ENCODE measurements at places on chromosomes 16 and 17.

DNA sequence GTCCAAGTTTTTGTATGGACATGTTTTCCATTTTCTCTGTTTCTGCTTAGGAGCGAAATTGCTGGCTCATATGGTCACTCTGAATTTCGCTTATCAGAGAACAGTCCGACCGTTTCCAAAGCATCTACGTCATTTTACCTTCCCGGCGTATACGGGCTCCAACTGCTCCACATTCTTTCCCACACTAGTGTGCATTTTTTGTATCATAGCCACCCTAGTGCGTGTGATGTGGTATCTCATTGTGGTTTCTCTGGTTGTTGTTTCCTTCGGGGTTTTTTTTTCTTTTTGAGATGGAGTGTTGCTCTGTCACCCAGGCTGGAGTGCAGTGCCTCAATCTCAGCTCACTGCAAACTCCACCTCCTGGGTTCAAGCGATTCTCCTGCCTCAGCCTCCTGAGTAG, 31.0 kb upstream of the BHLHA9 start:
- peak; percentile 44 for DNase-seq

DNA sequence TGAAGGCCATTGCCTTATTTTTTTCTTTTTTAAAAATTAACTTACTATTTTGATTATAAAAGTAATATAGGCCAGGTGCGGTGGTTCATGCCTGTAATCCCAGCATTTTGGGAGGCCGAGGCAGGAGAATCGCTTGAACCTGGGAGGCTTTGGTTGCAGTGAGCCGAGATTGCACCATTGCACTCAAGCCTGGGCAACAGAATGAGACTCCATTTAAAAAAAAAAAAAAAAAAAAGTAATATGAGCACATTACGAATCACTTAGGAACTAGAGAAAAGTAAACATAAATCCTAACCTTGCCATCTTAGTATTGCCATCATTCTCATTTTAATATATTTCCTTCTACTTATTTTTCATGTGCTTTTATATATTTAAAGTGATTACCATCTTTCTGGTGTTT, 12.9 kb upstream of the TACO1 start:
- no peak for DNase-seq

DNA sequence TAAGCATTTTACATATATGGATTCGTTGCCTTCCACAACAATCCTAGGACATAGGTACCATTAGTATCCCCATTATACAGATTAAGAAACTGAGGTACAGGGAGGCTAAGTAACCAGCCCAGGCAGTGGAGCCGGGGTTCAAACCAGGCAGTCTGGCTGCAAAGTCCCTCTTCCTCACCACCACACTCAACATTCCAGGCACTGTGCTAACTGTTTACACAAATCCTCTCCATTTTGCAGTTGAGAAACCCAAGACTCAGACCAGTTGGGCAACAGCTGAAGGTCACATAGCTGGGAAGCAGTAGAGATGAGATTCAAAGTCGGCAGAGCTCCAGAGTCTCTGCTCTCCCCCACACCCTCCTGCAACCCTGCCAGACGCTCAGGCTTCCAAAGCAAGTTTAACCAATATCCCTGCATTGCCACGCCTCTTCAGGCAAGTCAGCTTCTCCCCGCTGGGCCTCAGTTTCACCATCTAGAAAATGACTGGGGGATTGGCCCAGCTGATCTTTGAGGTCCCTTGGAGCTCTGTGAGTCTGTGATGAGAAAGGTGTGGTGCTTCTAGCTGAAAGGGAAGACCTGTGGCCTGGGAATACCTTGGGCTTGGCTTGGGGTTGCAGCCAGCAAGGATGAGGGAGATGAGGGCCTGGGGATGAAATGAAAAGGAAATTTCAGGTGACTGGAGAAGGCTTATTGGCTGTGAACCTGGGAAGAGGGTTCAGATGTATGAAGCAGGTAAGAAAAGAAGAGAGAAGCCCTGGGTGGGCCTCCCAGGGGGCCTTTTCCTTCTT, 14.0 kb downstream of the CCR7 start:
- peak; percentile 99 for DNase-seq

GRCh38 chr16:87584975-87585374, 17.3 kb upstream of the JPH3 start:
- DNase-seq: no peak

DNA sequence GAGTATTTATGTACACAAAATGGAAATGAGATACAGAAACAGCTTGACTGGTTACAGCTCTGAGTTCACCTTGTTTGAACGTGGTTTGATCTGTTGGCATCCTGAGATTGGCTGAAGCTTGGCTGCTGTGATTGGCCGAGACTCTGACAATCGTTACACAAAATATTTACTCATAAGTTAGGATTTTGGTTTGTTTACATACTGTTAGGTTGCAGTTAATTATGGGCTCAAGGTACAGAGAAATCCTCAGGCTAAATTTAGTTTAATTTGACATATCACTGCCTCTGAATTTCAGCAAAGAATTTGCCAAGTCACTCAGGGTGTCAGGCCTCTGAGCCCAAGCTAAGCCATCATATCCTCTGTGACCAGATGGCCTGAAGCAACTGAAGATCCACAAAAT, 227.3 kb downstream of the COPRS start:
- no peak for DNase-seq

GRCh38 chr16:57941016-57941664, 29.8 kb downstream of the CNGB1 start:
- DNase-seq: no peak

- no peak for DNase-seq
These were observed 667 bp upstream of the KIF19 start for GRCh38 chr17:74325376-74325742.

Measured in fibroblast of skin of scalp (primary cell).